ENCODE measurements at places on chromosomes 6 and 20. TPM values are rescaled to one million over a fixed set of nuclear protein-coding genes. Genes with fewer than 3 reads are reported as not detected.

DNA sequence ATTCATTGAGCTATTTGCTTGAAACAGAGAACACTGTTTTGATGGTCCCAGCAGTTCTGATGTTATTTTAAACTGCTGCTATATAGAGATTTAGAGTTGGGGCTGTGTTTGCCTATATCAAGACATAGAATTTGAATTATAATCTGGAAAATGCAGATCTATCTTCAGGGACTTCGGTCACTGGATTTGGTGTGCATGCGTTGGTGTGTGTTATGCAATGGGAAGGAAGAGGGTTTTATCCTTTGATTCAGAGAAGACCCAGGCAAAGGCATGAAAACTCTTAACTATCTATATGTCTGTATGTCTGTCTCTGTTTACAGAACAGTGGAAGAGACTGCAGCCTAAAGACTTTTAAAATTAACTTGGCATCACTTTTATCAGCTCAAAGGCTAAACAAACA lies 2.0 kb downstream of the ADGRB3 start:
- DNase-seq: no peak

- no peak for DNase-seq
These were observed 11.7 kb downstream of the ACSS1 start for GRCh38 chr20:25046181-25046641.

DNA sequence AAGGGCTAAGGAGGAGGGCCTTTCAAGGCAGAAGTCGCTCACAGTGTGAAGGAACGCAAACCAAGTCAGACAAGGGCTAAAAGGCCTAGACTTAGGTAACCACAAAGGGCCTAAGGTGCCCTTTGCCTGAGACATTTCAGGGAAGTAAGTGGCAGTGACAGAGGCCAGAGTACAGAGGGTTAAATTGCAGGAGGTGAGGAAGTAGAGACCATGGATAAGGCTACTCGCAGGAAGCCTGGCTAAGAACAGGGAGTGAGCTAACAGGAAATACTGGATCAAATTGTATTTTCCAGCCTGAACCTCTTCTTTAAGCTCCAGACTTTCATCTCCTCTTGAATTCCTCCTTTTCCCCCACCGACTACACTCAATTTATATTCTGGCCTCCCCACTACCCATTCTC lies 16.6 kb downstream of the ZHX3 start:
- no peak for DNase-seq

DNA sequence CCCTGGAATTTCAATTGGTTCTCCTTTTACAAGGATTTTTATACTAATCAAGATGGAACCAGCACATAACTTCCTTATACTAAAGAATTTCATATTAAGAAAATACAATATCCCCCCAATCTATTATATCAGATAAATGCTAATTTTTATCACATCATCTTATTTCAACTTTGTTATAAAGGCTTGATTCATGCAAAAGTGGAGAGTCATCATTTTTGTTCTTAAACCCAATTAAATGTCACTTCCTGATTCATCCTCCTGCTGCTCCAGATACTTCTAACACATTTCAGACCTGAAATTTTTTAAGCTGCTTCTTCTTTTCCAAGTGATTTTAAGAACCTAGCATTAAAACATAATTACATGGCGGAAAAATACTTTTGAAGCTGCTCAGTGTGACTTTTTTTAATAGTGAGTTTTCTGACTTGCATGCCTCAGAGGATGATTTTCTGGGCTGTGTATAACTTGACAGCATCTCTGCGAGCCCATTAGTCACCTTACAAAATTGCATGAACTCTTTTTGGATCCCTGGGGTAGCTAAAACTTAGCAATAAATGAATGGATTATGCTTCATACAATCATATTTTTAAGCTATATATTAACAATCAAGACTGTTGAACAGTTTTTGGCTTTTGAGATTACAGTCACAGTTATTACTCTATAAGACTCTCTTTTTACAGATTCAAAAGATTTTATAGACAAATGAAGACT lies 134.1 kb downstream of the ELOVL4 start:
- DNase-seq: no peak

DNA sequence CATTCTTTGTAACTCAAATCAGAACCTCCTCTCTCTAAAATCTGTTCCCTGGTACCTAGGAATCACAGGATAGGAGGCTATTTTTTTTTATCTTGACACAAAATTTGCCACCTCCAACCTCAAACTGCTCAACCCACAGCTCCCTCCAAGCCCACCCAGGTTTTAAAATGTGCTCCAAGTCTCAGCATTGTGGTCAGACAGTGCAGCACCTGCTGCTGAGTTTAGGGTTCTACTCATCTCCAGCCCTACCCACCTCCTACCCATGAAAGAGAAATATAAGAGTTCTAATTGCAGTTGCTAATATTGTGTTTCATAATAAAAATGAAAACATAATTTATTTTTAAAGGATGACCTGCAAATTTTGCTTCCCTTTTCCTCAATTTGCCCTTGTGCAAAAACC lies 496.5 kb downstream of the MAFB start:
- no peak for DNase-seq

TMEM74B gene
- total RNA-seq: not detected

PXDC1 gene
- total RNA-seq: not detected

All from Karpas-422 (cell line).